Activated CD4-positive, CD25-positive, alpha-beta regulatory T cell (primary cell): ENCODE measurements at places on chromosomes 2 and 18.
A peak's percentile ranks its signal among the peaks of the same experiment; 100 is the strongest.

DNA sequence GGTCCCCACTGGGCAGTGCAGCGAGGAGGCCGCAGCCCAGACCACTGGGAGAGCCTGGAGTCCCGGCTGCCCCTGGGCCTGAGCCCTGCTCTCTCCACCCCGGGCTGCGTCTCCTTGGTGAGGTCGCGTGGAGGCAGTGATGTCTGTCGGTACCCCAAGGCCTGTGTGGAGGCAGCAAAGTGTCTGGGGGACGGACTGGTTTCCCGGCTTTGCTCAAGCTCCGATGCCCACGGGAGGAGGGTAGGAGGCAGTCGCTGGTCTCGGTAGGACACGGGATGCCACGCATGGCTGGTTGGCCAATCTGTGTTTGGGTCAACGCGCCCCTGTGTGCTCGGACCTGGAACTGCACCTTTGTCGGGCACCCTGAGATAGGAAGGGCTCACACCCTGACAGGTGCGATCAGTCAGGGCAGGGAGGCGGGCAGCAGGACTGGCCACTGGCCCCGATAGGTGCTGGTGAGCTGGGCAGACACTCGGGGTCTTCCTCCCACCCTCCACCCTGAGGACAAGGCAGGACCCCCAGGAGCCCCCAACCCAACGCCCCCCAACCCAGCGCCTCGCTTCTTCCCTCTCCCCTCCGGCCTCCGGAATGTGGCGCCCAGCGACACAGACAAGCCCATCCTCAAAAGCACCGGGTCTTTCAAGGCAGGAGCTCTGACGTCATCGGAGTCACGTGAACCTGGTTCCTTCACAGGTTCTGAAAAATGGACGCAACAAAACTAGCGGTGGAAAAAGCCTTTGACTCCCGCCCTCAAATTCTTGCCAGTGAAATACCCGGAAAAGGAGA, 288.6 kb downstream of the NDUFA10 start:
- no peak for DNase-seq

DNA sequence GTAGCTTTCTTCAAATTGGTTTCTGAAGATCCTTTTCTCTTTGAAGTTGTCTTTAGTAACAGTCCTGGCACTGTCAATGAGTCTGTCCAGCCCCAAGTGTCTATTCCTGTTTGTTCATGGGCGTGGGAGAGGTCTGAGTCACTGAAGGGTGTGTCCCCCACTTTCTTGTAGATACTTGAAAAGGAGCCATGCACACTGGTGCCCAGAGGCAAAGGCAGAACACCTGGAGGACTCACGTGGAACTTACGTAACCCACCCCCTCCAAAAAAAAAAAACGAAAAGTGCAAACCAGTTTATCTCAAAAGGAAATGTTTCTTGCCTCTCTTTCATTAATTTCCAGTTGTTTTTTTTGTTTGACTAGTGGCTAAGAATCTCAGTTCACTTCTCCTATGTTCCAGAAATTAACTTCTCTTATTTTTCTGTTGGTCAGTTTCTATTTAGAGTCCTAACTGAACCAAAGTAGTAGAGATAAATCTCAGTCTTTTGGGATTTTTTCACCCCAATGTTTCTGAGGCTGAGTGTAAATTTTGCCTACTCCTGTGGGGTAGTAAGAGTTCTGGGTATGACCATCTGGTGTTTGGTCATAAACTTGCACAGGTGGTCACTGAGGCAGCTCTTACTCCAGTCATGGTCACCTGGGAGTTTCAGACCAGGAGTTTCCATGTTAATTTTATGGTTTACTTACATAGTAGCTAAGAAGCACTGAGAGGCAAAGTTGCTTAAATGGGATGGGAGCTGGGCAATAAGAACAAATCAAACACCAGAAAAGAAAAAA, 54.9 kb downstream of the DSC3 start:
- DNase-seq = no peak

- no peak for DNase-seq
These were observed 64.6 kb downstream of the SPTBN1 start for GRCh38 chr2:54520687-54521086.

DNA sequence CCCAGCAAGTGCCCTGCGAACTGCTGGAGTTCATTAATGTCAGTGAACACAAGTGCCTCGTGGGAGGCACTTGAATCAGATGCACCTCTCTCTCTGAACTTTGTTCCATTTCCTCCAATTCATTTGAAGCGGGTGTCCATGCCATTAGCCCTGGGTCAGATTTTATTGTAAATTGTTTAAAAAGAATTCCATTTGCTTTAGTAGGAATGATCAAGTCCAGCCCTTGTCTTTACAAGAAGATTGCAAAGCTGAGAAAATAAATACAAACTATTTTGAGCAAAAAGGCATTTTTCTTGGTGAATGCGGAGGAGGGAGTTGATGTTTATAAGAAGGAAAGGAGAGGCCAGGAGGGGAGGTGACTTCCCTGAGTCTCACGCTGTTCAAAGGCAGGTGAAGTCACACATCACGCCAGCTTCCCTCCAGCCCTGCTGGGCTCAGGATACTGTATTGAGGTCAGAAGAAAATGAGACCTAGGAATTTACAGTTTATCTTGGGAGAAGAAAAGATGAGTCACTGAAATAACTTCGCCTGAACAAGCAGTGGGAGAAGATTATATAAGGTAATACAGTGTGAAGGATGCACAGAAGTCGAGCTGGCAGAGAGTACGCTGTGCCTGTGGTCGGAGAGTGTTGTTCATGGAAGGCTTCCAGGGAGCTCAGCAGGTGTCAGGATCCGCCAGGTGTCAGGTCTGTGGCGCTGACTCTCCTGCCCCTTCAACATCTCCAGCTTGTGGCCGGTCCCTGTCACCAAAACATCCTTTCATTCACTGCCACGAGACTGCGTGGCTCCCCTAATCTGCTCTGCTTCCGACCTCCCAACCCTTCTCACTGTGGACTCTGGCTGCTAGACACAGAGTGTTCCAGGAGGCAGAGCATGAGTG, 36.5 kb downstream of the EFR3B start:
- no peak for DNase-seq

GRCh38 chr2:59239146-59239545, 998.0 kb upstream of the FANCL start:
- no peak for DNase-seq

GRCh38 chr2:47833516-47833968, 50.6 kb downstream of the MSH6 start:
- DNase-seq = no peak

DNA sequence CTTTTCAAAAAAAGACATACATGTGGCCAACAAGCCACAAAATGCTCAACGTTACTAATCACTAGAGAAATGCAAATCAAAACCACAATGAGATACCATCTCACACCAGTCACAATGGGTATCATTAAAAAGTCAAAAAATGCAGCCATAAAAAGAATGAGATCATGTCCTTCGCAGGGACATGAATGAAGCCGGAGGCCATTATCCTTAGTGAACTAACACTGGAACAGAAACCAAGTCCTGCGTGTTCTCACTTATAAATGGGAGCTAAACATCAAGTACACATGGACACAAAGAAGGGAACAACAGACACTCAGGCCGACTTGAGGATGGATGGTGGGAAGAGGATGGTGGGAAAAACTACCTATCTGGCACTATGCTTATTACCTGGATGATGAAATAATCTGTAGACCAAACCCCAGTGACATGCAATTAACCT, 17.8 kb upstream of the ATL2 start:
- DNase-seq = no peak

- no peak for DNase-seq
These were observed 2.2 kb downstream of the SPATS2L start for GRCh38 chr2:200308546-200309295.

DNA sequence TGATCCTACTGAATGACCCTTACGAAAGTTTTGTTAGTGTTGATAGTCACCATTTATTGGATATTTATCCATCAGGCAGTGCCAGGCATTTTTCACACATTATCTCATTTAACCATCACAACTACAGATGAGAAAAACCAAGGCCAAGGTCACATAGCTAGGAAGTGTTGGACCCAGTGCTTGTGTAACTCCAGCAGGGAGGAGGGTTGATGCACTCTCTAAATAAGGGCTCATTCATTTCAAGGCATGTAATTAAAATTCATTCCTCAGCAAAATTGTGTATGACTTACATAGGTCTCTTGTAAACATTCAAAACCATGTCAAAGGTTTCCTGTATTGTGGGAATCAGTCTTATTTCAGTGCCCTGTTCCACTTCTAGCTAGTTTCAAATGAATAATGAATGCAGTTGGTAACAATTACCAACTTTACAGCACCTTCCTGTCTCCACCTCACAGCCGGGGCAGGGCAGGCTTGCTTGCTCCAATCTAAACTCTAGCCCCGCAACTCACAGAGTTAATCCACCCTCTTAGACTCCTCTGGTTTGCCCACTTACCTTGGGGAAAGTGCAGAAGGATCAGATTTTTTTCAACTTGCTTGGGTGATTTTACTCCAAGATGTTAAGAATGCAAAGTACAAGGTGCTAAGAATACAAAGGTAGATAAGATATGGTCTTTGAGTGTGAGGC, 5.8 kb upstream of the MAPRE3 start:
- no peak for DNase-seq

GRCh38 chr2:237483018-237483731, 3.9 kb upstream of the MLPH start:
- DNase-seq = no peak

DNA sequence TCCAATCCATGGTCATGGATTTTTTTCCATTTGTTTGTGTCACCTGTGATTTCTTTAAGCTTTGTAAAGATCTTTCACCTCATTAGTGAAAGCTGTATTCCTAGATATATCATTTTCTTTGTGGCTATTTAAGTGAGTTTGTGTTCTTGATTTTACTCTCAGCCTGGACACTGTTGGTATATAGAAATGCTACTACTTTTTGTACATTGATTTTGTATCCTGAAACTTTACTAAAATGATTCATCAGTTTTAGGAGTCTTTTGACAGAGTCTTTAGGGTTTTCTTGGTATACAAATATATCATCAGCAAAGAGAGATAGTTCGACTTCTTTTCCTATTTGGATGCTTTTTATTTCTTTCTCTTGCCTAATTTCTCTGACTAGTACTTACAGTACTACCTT, 12.3 kb downstream of the GKN2 start:
- DNase-seq = no peak

- DNase-seq = no peak
These were observed 129.1 kb upstream of the MMADHC start for GRCh38 chr2:149716687-149717086.

DNA sequence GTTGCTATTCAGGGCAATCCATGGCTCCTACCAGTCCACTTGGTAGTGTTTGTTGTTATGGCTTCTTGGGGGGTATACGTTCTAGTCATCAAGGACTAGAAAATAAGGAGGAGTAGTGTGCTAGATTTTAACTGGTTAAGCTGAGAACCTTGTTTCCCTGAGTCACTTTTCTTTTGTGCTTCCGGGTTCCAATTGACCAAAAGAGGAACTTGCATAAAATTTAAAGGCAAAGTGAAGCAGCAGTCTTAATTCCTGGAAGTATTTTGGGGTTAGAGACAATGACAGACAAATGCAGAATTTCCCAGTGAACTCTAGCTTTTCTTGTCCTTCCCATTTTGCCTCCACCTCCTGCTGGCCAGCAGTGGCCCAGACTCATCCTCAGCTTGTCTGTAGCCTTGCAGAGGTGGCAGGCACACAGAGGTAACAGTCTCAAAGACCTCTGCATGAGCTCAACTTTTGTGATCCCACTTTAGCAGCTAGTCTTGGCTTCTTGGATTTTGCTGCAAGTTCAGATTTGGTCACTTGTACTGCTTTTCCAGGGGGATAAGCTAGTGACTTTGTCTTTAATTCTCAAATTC, 1105.8 kb upstream of the NXPH2 start:
- no peak for DNase-seq

- DNase-seq = peak; percentile 51
These were observed 61.7 kb downstream of the ZCCHC2 start for GRCh38 chr18:62584241-62585120.

- no peak for DNase-seq
These were observed 23.3 kb upstream of the FOSL2 start for GRCh38 chr2:28369358-28369757.

DNA sequence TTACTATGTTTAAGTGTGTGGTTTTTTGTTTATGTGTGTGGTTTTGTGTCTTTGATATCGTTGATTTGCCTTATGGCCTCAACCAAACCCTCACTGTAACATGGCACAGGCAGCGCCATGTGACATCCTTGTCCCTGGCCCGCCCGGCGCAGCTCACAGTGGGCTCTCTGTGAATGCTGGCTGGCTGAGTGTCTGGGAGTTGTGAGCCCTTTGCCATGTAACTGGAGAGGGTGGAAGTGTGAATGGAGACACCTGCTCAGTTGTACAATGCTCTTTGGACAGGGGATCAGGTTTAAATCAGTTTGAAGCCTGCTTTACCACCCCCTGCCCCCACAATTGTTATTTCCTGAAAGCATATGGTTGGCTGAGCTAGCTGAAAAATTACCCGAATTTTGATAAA, 41.8 kb downstream of the TCF7L1 start:
- DNase-seq = no peak

GRCh38 chr2:96253006-96253405, 12.8 kb downstream of the TMEM127 start:
- no peak for DNase-seq

GRCh38 chr2:127014224-127014623, 92.7 kb downstream of the BIN1 start:
- no peak for DNase-seq

DNA sequence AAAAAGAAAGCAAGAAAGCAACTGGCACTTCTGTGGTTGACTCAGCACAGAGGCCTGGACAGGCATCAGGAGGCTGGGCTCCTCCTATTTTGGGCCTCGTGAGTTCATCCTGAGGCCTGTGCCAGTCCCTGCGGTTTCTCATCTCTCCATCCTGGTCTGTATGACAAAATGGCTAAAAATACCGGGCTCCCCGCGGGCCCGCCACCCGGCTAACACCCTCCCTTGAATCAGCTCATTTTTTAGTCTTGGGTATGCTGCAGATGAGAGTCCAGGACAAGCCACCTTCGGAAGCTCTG, 62.3 kb upstream of the YWHAQ start:
- DNase-seq = no peak

- DNase-seq = no peak
These were observed 157.6 kb downstream of the LRATD1 start for GRCh38 chr2:14790041-14790640.

DNA sequence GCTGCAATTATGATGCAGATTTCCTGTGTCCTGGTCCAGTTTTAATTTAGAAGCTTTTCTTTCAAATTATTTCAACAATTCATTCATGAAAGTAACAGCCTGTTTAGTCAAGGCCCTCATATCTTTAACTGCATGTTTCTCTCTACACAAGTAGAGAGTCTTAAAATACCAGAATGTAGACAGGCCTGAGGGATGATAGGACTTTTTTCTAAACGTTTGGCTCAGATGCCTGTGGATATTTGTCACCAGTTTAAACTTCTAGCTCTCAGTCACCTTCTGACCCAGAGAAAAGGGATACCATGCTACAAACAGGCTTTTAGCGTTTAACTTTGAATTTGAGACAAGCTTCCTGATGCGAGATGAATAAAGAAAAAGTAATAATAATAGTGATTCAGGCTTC, 15.7 kb downstream of the COL5A2 start:
- no peak for DNase-seq
